Stimulated activated CD4-positive, alpha-beta T cell treated with anti-CD3 and anti-CD28 coated beads, TNF-alpha, amount 100 ng/mL, for 24 hours (primary cell): ENCODE measurements at places on chromosomes 7 and 10.

DNA sequence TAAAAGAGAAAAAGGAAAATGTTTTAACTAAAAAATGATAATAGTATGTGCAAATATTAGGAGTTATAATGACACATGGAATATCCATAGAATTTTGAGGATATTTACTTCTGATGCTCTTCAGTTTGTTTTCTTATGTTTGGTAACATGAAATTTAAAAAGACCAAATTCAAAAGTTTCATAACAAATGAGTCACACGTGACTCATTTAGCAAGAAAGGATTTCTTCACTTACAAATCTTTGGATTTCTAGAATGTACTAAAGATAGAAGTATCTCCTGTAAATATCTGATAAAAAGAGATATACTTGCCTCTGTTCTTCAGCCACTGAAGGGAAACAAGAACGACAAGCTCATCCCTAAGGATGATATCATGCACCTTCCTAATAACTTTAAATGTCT lies 774.5 kb upstream of the LRRTM3 start:
- DNase-seq: no peak

GRCh38 chr7:135965602-135966001 lies 11.6 kb downstream of the MTPN start:
- DNase-seq: no peak

- no peak for DNase-seq
Measured at GRCh38 chr10:111766464-111766863, 417.1 kb downstream of the GPAM start.

DNA sequence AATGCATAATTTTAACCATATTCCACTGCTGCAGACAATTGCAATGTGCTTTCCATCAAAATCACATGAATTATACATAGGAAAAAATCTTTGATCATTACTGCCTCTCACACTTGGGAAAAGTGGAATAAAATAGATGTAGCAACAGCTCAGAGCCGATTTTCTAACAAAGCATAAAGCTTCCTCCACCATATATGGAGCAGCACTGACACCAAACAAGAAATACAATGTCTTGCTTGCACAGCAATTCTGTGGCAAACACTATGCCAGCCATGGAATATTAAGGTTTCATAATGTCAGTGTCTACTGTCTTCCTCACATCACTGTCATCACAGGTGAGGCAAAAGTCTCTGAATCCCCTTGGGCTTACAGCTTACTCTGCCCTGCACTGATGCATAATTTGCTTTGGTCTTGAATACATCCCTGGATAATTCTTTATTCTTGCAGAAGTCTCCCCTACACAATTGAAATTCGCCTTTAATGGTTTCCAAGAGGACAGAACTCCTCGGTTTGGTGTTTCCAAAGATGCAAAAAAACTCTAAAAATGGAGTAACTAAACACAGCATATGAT lies 198.5 kb downstream of the CACNA2D1 start:
- DNase-seq: no peak

GRCh38 chr7:78081888-78082287 lies 283.3 kb downstream of the PHTF2 start:
- no peak for DNase-seq

GRCh38 chr10:102114861-102115618 lies 5.1 kb downstream of the LDB1 start:
- DNase-seq: peak; percentile 75

DNA sequence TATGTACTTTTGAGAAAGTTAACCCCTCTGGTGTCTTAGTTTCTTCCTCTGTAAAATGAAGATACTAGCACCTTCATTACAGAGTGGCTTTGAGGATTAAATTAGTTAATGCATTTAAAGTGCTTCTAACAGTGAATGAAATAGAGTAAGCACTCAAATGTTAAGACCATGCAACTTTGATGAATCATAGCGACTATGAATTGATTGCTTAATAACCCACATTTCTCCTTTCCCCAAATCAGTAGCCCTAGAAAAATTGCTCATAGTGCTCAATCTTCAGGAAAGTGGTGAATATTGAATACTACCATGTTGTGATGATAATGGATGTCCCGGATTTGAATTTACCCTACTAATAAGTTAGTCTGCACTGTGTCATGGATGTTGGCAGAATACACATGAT lies 48.1 kb downstream of the CD36 start:
- no peak for DNase-seq

DNA sequence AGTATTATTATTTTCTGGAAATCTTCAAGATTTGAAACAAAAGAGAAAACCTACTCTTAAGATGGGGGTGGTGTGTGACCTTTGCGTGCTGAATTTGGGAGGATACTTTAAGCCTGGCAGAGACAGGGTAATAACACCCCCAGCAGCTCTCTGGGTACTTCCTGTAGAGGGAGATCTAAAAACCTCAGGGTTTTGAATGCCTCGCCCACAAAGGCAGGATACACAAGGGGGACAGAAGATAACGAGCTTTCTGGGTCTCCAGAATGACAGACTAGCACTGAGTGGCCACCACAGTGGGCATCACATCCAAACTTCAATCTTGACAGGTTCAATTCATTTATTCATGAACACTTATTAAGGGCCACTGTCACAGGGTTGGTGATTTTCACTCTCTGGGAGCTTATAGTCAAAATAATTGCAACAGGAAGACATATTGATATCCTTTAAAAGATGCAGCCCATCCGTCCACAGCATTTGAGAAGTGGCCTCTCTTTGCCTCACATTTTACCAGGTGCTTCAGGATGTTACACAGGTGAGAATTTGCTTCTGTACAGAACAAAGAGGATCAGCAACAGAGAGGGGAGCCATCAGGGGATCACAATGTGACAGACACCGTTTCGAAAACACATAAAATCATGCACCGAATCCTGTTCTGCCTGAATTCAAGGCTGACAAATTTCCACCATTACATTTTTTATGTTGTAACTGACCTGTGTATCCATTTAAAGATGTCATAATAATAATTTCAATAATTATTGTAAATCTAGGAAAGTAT lies 14.3 kb downstream of the CPA1 start:
- DNase-seq: no peak
